ENCODE measurements at places on chromosomes 6 and 20. TPM values are rescaled to one million over a fixed set of nuclear protein-coding genes. Genes with fewer than 3 reads are reported as not detected.

PTCRA gene
- not detected for total RNA-seq

RNF39 gene
- total RNA-seq, result not detected

- no peaks in the 10 kb centered on the region for H3K36me3 ChIP-seq
- no peak overlapping the region for H3K27ac ChIP-seq
- no peaks in the 10 kb centered on the region for H3K27me3 ChIP-seq
These were observed 23.8 kb downstream of the PHACTR3 start for GRCh38 chr20:59628171-59628570.

DNA sequence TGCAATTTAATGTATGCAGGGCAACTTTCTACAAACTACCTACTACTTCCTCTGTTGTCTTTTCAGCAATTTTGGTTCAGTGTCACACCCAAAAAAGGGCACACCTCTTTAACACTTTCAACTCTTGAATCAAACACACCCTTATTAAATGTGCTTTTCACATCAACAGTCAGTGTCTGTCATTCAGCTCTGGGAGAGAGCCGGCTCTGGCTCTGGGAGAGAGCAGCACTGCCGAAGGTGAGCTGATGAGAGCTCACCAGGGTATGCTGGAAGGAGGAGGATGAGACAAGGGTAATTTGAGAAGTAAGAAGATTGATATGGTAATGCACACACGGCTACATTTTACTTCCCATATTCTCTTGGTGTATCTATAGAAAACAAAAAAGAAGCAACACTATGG is 134.3 kb downstream of the RTN4IP1 start:
- H3K27ac ChIP-seq, result no peak overlapping the region
- H3K4me1 ChIP-seq, result no peaks in the 10 kb centered on the region
- H3K36me3 ChIP-seq, result no peaks in the 10 kb centered on the region
- no peaks in the 10 kb centered on the region for H3K27me3 ChIP-seq
- no peak for DNase-seq
- no peak overlapping the region for H3K4me3 ChIP-seq

- H3K36me3 ChIP-seq, result no peaks in the 10 kb centered on the region
- no peak overlapping the region for H3K27ac ChIP-seq
- no peak overlapping the region for H3K4me3 ChIP-seq
- no peak for DNase-seq
These were observed 60.7 kb downstream of the EZR start for GRCh38 chr6:158758451-158758860.

- no peak overlapping the region for H3K4me3 ChIP-seq
- H3K27ac ChIP-seq, result no peak overlapping the region
- H3K27me3 ChIP-seq, result no peaks in the 10 kb centered on the region
- no peak for DNase-seq
- H3K4me1 ChIP-seq, result no peaks in the 10 kb centered on the region
- H3K36me3 ChIP-seq, result no peaks in the 10 kb centered on the region
These were observed 54.4 kb downstream of the RIPOR2 start for GRCh38 chr6:24881376-24881775.

FAM83C gene
- total RNA-seq, result not detected

GRCh38 chr6:35919085-35919826 is 1.6 kb downstream of the SRPK1 start:
- DNase-seq, result no peak
- H3K4me3 ChIP-seq, result no peak overlapping the region
- peaks cover 19% of the 10 kb centered on the region for H3K4me1 ChIP-seq
- no peaks in the 10 kb centered on the region for H3K27me3 ChIP-seq
- H3K36me3 ChIP-seq, result no peaks in the 10 kb centered on the region

GRCh38 chr6:47144306-47144705 is 102.2 kb upstream of the ADGRF1 start:
- no peak overlapping the region for H3K27ac ChIP-seq
- H3K4me3 ChIP-seq, result no peak overlapping the region
- H3K36me3 ChIP-seq, result no peaks in the 10 kb centered on the region
- H3K4me1 ChIP-seq, result peaks cover 11% of the 10 kb centered on the region
- no peaks in the 10 kb centered on the region for H3K27me3 ChIP-seq

ACAT2 gene
- 5.8 TPM for total RNA-seq

DNA sequence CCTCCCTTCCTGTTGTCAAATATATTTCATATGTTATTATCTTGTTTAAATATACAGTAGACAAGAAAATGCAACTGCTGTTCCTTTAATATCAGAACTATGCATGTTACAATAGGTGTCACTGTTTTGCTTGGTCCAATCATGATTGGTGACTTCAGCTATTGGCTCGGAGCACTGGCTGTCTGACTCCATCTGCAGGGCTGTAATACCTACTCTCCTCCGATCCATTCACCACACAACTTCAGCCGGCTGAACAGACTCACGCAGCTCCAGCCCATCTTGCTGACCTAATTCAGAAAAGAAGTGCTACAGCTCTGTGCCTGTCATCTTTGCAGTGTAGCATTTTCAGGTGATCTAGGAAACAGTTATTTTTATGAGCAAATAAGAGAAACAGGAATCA is at the start of gene BTBD3:
Gene BTBD3, plus strand, starts transcription at position 231 of the 400 bp plus-strand sequence. CDS start 383 bp downstream, outside the sequence.
- H3K27me3 ChIP-seq, result no peaks in the 10 kb centered on the region
- DNase-seq, result peak; percentile 45
- H3K36me3 ChIP-seq, result no peaks in the 10 kb centered on the region
- H3K4me1 ChIP-seq, result peaks cover 17% of the 10 kb centered on the region

DNA sequence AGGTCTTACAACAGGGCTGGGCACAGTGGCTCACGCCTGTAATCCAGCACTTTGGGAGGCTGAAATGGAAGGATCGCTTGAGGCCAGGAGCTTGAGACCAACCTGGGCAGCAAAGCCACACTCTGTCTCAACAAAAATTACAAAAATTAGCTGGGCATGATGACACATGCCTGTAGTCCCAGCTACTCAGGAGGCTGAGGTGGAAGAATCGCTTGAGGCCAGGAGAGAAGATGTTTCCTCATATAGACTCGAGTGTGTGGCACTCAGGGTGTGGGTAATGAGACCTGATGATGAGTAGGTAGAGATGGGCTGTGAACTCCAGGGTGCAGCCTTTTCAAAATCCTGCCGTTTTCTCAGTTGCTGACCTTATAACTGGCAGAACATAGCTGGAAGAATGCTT is 125.3 kb upstream of the FOXO3 start:
- no peak overlapping the region for H3K27ac ChIP-seq
- DNase-seq, result no peak
- H3K4me1 ChIP-seq, result no peaks in the 10 kb centered on the region
- no peaks in the 10 kb centered on the region for H3K36me3 ChIP-seq

OPRM1 gene
- not detected for total RNA-seq

NCOA7 gene
- total RNA-seq, result 9.0 TPM

DNA sequence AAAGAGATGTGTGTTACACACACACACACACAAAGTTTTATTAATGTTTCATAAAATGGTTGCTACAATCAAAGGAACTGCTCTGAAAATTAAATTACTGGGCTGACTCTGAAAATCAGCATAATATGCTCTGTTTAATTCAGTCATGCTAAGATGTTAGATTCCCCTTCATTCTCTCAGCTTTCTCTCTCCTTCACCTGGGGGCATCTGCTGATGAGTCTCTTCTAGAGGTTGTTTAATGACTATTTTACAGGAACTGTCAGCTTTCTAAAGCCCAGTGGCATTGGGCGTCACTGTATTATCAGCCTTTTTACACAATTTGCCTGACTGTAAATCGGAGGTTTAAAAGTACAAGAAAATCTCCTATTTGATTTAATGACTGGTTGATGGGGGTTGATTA is 559.7 kb upstream of the POU3F2 start:
- no peaks in the 10 kb centered on the region for H3K4me1 ChIP-seq
- no peak for DNase-seq
- H3K27me3 ChIP-seq, result no peaks in the 10 kb centered on the region
- H3K27ac ChIP-seq, result no peak overlapping the region

CST5 gene
- total RNA-seq, result not detected

GRCh38 chr6:36671687-36672375 is 6.7 kb upstream of the CDKN1A start:
- H3K27ac ChIP-seq, result no peak overlapping the region
- DNase-seq, result no peak
- no peaks in the 10 kb centered on the region for H3K36me3 ChIP-seq
- H3K27me3 ChIP-seq, result no peaks in the 10 kb centered on the region

GRCh38 chr6:91098006-91098405 is 511.1 kb upstream of the MAP3K7 start:
- no peak for DNase-seq
- H3K4me1 ChIP-seq, result no peaks in the 10 kb centered on the region
- H3K27me3 ChIP-seq, result no peaks in the 10 kb centered on the region
- H3K27ac ChIP-seq, result no peak overlapping the region
- no peak overlapping the region for H3K4me3 ChIP-seq
- no peaks in the 10 kb centered on the region for H3K36me3 ChIP-seq

DNA sequence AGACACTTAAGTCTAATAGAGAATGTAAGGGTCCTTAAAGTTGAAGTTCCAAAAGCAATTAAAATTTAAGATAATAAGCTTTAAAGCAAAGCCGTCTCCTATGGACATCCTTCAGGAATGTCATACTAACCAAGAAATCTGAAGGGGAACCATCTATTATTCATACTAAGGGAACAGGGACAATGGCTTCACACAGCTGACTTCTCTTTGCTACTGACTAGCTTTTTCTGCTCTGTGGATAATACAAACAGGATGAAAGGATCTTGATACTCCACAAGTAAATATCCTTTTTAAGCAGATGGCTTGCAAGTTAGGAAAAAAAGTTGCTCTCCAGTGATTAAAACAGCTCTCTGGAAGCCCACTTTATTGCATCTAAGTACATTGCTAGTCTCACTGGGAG is 178.6 kb downstream of the BACH2 start:
- no peaks in the 10 kb centered on the region for H3K27me3 ChIP-seq
- no peak for DNase-seq
- H3K4me3 ChIP-seq, result no peak overlapping the region

TRIM31 gene
- total RNA-seq, result not detected

DNA sequence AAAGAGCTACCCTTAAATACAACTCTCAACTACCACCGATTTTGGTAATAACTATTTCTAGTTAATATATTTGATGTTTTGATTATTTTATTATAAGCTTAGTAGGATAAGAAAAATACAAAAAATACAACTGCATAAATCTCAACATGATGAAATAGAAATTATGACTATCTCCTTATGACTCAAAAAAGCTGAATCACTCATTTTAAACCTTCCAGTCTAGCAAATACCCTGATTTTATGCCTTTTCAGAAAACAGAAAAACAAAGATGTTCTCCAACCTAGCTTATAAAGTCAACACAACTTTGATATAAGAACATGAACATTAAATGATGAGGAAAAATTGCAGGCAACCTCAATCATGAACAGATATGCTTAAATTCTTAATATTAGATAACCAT is 40.2 kb upstream of the DSE start:
- H3K4me1 ChIP-seq, result no peaks in the 10 kb centered on the region
- no peaks in the 10 kb centered on the region for H3K36me3 ChIP-seq
- no peak for DNase-seq
- H3K4me3 ChIP-seq, result no peak overlapping the region
- H3K27ac ChIP-seq, result no peak overlapping the region
- H3K27me3 ChIP-seq, result no peaks in the 10 kb centered on the region

DNA sequence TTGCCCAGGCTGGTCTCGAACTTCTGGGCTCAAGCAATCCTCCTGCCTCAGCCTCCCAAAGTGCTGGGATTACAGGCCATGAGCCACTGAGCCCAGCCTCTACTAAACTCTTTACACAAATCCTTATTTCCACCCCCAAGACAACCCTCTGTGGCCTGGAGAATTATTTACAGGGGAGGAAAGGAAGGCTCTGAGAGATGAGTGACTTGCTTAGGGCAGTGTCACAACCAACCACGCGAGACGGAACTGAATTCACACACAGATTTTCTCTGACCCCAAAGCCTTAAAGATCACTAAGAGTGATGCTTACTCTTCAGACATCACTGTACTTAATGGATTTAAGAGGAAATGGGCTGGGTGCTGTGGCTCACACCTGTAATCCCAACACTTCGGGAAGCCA is 86.2 kb downstream of the RIPOR3 start:
- no peaks in the 10 kb centered on the region for H3K4me1 ChIP-seq
- no peaks in the 10 kb centered on the region for H3K27me3 ChIP-seq
- H3K36me3 ChIP-seq, result no peaks in the 10 kb centered on the region
- no peak for DNase-seq

DNA sequence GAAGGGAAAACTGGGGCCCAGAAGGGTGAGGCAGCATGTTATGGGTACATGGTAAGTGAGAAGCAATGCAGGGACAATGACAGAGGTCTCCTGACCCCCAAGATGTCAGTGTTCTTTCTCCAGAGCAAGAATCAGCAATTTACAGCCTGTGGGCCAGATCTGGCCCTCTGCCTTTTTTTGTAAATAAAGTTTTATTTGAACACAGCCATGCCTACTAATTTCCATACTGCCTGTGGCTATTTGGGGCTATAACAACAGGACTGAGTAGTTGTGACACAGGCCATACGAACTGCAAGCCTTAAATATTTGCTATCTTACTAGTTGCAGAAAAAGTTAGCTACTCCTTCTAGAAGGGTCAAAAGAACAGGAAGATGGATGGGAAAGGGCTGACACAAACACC is 52.5 kb downstream of the PTPRT start:
- no peak overlapping the region for H3K27ac ChIP-seq
- no peaks in the 10 kb centered on the region for H3K27me3 ChIP-seq
- H3K4me1 ChIP-seq, result no peaks in the 10 kb centered on the region
- DNase-seq, result no peak

SYCP2L gene
- total RNA-seq, result 2.6 TPM

GRCh38 chr20:51938559-51939258 is 136.4 kb upstream of the SALL4 start:
- H3K4me3 ChIP-seq, result no peak overlapping the region
- no peaks in the 10 kb centered on the region for H3K4me1 ChIP-seq
- H3K27ac ChIP-seq, result no peak overlapping the region
- H3K36me3 ChIP-seq, result no peaks in the 10 kb centered on the region

STK35 gene
- total RNA-seq, result 15.6 TPM

DNA sequence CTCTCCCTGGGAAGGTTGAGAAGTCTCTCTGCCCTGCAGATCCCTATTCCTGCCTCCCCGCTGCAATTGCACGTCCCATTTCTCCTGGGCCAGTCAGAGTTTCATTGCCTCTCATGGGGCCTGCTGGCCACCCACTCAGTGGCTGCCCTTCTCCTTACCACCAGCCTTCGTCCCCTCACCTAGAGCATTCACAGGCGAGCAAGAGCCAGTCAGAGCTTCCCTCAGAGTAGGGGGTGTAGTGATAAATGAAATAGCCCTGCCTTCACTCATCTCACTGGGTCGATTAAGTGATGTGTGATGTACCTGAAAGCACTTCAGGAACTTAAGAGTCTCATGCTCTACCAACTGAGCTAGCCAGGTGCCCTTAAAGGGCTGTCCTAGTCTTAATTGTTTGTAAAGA is 52.0 kb upstream of the FANCE start:
- DNase-seq, result no peak
- H3K4me1 ChIP-seq, result peaks cover 36% of the 10 kb centered on the region
- H3K27ac ChIP-seq, result peak overlapping the region; percentile 78

GRCh38 chr6:108914235-108915022 is 66.2 kb downstream of the ARMC2 start:
- no peaks in the 10 kb centered on the region for H3K4me1 ChIP-seq
- no peak overlapping the region for H3K27ac ChIP-seq
- no peaks in the 10 kb centered on the region for H3K27me3 ChIP-seq
- no peaks in the 10 kb centered on the region for H3K36me3 ChIP-seq
- DNase-seq, result no peak

TXLNB gene
- 0.45 TPM for total RNA-seq

DNA sequence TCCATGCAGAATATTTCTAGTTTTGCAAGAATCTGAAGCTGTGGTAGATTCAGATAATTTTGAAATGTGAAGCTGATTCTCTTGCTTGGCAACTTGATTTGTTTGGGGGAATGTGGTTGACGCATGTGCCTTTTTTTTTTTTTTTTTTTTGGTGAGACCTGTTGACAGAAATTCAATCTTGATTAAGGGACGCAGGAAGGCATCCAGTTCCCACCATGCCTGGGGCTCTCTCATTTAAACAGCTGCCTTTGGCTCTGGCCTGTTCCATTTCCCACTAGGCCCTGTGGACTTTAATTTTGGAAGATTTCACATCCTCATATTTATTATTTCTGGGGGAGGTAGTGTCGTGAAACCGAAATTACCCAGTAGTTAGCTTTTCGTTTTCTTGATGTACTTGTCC is 8.6 kb downstream of the TPX2 start:
- H3K36me3 ChIP-seq, result no peaks in the 10 kb centered on the region
- no peak for DNase-seq
- no peak overlapping the region for H3K27ac ChIP-seq
- H3K4me1 ChIP-seq, result no peaks in the 10 kb centered on the region
